ENCODE measurements at places on chromosomes 7 and 10.

DNA sequence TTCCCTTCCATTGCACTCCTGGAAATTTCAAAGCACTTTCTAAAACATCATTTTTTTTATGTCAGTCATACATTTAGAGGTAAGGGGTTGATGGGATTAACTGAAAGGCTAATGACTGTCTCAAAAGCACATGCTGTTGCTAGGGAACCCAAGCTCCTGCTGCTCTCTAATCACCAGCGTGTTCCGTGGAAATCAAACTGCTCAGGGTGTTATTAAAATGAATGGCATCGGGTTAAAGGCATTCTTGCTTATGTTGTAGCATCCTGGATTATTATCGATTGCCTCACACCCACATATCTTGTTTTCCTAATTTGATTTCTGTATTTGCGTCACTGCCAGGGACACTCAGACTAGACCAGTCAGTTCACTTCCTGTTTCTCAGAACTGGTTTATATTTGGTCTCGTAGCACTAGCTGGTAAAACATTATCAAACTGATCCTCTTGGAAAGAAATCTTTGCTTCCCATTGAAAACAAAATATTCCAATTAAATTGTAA lies 216.5 kb upstream of the MKLN1 start:
- DNase-seq = no peak

DNA sequence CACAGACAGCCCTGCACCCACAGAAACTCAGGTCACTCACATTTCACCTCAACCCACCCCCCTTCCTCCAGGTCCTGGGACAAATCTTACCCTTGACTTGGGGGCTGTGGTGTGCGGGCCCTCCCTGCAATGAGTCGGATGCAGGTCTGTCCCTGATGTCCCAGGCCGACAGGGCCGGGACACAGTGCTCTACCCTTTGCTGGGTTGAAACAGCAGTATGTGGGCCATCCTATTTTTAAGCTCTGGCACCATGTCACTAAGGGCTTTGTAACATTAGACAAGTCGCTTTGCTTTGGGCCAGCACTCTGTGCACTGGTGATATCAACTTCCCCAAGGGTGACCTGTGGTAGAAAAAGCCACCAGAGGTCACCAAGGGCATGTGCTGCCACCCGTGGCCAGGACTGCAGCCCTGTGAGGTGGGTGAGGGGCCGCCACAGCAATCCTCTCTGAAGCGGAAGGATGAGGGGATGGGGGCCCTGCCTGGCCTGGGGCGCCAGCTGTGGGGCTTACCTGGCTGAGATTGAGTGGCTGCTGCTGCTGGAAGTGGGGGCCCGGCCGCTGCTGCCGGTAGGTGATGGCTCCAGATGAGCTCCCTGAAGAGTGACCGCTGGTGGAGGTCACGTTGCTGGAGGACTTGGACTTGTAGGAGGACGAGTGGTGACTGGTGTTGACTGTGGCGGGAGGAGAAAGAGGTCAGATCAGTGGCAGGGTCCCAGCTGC lies 51.3 kb downstream of the CLEC2L start:
- DNase-seq = no peak

DNA sequence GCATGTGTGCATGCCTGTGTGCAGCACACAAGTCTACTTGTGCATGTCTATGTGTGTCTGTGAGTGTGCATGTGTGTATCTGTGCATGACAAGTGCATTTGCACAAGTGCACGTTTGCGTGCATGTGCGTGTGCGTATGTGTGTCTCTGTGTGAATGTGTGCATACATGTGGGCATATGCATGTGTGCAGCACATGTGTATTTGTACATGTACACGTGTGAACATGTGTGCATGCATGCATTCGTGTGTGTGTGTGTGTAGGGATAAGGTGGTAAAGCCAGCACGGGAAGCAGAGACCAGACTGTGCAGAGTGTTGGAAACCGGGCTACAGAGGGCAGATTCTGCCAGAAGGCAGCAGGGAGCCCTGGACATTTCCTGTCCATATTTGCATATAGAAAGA lies 35.9 kb upstream of the GNA12 start:
- no peak for DNase-seq

DNA sequence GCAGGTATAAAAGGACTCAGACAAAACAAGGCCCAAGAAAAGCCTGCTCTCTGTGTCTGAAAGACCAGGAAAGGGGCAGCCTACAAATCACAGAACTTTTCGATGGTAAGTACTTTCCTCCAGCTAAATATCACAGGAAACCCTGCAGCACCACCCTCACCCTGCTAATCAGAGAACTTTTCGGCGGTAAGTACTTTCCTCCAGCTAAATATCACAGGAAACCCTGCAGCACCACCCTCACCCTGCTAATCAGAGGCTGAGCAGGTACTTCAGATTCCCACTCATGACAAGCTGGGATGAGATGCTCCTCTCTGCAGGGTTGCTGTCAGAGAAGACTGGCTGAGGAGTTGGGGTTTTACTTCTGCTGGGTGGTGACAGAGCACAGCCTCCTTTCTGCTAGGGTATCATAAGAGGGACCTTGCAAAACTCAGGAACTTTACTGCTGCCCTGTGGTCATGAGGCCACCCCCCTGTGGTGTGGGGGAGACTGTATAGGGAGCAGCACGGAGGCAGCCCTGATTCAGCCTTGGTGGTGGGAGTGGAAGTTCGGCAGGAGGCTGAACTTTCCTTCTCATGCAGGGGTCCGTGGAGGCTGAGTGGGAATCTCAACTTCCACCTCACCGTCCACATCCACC lies 7.2 kb downstream of the WDR37 start:
- DNase-seq = no peak

DNA sequence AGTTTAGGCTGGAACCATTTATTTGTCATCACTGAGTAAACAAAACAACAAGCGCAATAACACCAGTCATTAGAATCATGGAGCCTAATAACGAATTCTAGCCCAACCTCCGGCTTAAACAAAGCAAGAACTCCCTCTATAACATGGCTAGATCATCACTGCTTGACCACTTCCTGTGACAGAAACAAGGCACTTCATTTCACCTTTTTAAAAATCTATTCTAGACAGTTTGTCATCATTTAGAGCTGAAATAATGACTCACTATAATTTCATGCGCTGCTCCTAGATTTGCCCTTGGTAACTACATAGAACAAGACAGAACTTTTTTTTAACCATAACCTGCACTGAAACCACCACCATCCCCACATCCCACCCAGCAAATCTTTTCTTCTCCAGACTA lies 81.3 kb downstream of the OSBPL3 start:
- no peak for DNase-seq

- no peak for DNase-seq
Measured at GRCh38 chr10:84293574-84294016, 34.8 kb upstream of the CCSER2 start.

DNA sequence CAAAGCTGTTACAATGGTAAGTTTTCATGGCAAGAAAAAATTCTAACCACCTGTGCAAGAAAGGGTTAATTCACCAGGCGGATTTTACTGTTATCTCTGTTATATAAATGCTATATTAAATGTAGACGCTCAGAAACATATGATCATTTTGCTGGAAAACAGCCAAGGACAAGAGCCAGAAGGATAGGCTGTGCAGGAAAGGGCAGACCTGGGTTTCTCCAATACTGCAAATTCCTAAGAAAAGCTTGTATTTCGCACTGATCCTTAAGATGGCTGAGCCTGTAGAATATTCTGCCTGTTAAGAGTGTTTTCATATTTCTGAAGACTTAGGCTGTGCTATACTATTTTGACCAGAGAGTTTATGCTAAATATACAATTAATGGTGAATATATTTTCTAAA lies 564.1 kb upstream of the KCND2 start:
- DNase-seq = no peak

Data from T-helper 9 cell (primary cell).